Stimulated activated CD8-positive, alpha-beta memory T cell treated with anti-CD3 and anti-CD28 coated beads, Interleukin-4, amount 100 ng/mL, for 1 hour (primary cell): ENCODE measurements at places on chromosomes 2 and 18.

DNA sequence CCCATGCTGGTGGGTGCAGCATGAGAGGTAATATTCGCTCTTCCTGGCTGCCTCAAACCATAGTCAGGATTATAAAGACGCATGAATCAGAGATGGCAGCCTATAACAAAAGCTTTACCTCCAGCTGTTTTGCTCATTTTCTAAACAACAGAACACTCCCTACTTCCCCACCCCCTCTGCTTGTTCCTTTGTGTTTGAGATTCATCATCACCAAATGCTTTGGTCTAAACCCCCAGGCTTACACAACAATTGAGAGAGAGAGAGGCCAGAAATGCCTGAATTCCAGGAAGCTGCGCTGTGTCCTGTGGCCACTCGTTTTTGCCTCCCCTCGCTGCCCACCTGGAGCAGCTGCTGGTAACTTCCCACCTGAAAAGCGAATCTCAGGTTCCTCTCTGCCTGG, 78.8 kb upstream of the CAPN13 start:
- no peak for DNase-seq

DNA sequence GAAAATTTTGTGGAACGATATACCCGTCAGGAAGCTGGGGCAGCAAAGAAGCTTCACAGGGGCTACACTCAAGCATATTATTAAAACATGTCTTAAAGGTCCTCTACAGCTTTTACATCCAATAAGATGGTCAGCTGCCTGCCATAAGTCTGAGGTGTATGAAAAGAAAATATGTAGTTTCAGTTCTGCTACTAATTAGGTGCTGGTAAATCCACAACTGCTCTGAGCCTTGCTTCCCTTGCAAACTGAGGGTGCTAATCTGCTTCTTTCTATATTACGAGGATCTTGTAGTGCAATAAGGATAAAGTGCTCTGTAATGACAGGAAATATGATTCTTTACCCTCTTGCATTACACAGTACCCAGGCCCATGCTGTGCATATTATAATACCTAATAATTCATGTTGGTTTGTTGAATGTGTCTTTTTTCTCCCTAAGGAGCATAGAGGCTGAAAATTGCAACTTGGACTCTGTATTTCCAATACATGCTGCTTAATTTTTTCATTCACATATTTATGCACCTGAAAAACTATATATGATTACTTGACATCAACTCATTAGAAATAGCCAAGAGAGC, 14.5 kb upstream of the SLC8A1 start:
- DNase-seq = no peak

DNA sequence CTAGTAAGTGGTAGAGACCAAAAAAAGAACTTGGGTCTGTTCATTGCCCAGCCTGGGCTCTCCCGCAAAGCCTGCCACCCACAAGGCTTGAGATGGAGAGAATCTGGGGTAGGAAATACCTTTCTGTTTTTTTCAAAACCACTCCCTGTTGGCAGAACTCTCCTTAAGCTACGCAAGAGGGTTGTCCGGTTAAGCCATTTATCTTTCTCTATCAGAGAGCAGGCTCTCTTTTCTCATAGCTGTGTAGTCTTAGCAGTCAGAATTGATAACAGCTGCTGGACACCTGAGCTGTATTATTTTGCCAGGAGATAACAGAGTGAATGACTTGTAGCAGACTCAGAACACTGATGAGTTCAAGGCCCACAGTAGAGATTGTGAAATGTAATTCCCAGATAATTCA, 1088.1 kb downstream of the TSN start:
- DNase-seq = no peak

DNA sequence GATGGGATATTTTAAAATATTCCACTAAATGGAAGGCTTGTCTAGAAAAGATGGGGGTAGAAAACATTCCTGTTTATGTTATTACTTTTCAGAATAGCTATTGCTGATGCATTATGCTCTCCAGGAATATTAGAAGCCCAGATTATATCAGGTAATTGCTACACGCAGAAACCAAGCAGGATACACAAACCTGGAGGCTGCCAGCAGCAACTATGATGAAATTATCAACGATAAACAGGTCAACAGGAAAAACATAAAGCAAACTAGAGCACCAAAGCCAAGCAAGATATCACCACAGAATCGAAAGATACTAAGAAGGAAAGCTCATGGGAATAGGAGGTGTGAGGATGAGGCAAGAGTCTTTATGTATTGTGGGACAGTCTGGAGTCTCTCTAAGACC, 113.2 kb upstream of the SPATS2L start:
- DNase-seq = no peak

GRCh38 chr18:1658908-1659566, 754.4 kb downstream of the ADCYAP1 start:
- no peak for DNase-seq
